Naive thymus-derived CD8-positive, alpha-beta T cell (primary cell): ENCODE measurements at places on chromosomes 1 and 21. TPM values are rescaled to one million over a fixed set of nuclear protein-coding genes. Genes with fewer than 3 reads are reported as not detected.

LMX1A gene
- total RNA-seq, result not detected

TNN gene
- not detected for total RNA-seq

PLA2G4A gene
- total RNA-seq, result 0.13 TPM

LCE2A gene
- total RNA-seq, result not detected

DNALI1 gene
- 0.60 TPM for total RNA-seq

NPHS2 gene
- total RNA-seq, result not detected

CASQ1 gene
- not detected for total RNA-seq

OR2T35 gene
- total RNA-seq, result not detected

DNA sequence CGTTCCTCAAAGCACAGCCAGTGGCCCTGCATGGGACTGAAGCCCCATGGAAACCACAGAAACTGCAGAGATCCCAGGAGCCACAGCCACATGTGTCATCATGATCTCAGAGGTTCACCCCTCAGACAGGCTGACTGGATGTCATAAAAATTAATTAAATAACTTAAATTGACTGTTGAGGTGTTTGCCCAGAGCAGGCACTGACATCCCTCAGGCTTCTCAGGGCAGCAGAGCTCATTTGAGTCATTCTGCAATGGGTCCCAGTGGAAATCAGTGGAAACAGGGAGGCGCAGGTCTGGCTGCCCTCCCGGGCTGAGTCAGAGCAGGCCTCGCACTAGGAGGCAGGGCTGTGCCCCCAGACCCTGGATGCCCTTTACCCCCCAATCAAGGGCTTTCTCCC lies 135.1 kb downstream of the CDC7 start:
- peaks cover 3% of the 10 kb centered on the region for H3K36me3 ChIP-seq
- H3K4me1 ChIP-seq, result peaks cover 3% of the 10 kb centered on the region
- no peaks in the 10 kb centered on the region for H3K27me3 ChIP-seq
- no peak overlapping the region for H3K4me3 ChIP-seq

GRCh38 chr1:9892563-9893528 lies 17.2 kb downstream of the CTNNBIP1 start:
- DNase-seq, result no peak
- no peak overlapping the region for H3K27ac ChIP-seq
- no peak overlapping the region for H3K4me3 ChIP-seq

DNA sequence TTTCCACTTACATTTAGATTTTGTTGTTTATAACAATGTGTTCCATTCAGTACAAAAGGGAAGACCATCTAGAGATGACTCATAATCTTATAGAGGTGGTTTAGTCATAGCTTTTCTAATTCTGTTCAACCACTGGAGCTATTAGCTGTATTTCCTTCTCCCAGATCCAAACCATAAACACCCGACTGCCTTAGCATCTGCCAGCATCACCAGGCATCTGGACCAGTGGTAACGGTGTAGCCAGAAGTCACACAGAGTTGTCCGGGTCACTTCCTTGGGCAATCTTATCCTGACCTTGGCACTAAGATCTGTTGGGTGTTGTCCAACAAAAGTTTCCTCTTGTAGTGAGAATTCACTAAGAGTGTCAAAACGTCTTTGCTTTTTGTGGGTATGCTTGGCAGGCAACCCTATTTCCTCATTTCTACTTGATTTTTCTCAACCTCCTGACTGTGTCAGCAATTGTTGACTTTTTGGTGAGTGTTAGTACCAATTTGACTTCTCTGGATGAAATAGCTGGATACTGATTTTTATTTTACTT lies 372.1 kb upstream of the B3GALT2 start:
- no peak overlapping the region for H3K27ac ChIP-seq
- no peaks in the 10 kb centered on the region for H3K27me3 ChIP-seq
- no peak overlapping the region for H3K4me3 ChIP-seq
- no peak for DNase-seq
- peaks cover 9% of the 10 kb centered on the region for H3K4me1 ChIP-seq

GRCh38 chr1:27816921-27817630 lies 13.5 kb upstream of the PPP1R8 start:
- DNase-seq, result no peak
- no peak overlapping the region for H3K27ac ChIP-seq
- H3K36me3 ChIP-seq, result peaks cover 75% of the 10 kb centered on the region

DNA sequence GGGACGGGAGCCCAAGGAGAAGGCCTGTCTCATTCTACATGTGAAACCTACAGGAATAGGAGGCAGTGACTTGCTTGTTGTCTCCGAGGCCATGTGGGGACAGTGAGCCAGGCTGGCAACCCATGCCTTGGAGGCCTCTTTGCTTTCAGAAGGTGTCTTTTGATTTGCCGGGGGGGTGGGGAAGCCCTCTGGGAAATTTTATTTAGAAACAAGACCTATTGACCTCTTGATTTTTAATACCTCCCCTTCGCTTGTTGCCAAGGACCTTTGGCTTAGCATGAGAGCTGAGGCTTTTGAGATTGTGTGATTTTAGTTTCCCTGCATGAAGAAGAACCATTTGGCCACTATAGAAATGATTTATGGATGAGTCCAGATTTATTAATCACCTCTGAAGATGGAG lies 4.1 kb downstream of the ARMH1 start:
- H3K36me3 ChIP-seq, result no peaks in the 10 kb centered on the region
- H3K27me3 ChIP-seq, result no peaks in the 10 kb centered on the region
- no peak for DNase-seq
- peaks cover 7% of the 10 kb centered on the region for H3K4me1 ChIP-seq
- H3K27ac ChIP-seq, result no peak overlapping the region

- no peak overlapping the region for H3K4me3 ChIP-seq
- peaks cover under 1% of the 10 kb centered on the region for H3K36me3 ChIP-seq
- H3K4me1 ChIP-seq, result no peaks in the 10 kb centered on the region
- DNase-seq, result no peak
- H3K27ac ChIP-seq, result no peak overlapping the region
- peaks cover 6% of the 10 kb centered on the region for H3K27me3 ChIP-seq
These were observed 128.0 kb downstream of the HMCN1 start for GRCh38 chr1:185862235-185862634.

DNA sequence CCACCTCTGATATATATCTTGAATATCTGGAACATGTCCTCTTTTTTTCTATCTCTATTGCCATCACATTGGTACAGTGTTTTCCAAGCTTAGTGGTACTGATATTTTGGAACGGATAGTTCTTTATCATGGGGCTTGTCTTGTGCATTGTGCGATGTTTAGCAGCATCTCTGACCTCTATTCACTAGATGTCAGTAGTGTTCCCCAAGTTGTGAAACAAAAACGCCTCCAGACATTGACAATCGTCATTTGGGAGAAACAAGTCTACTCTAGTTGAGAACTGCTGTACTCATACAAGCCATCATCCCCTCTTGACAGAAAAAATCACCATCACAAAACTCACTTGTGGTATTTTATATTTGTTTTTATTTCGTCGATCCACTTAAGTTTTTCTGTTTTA lies 79.7 kb upstream of the CHODL start:
- no peak overlapping the region for H3K4me3 ChIP-seq
- DNase-seq, result no peak
- H3K36me3 ChIP-seq, result no peaks in the 10 kb centered on the region
- no peak overlapping the region for H3K27ac ChIP-seq
- H3K27me3 ChIP-seq, result no peaks in the 10 kb centered on the region

- no peaks in the 10 kb centered on the region for H3K4me1 ChIP-seq
- H3K4me3 ChIP-seq, result no peak overlapping the region
- peaks cover 25% of the 10 kb centered on the region for H3K27me3 ChIP-seq
- DNase-seq, result no peak
- H3K36me3 ChIP-seq, result no peaks in the 10 kb centered on the region
These were observed 157.6 kb downstream of the CACNA1E start for GRCh38 chr1:181640956-181641355.

GRCh38 chr21:26199456-26199855 lies 28.9 kb upstream of the APP start:
- H3K36me3 ChIP-seq, result no peaks in the 10 kb centered on the region
- H3K4me3 ChIP-seq, result no peak overlapping the region
- peaks cover 4% of the 10 kb centered on the region for H3K27me3 ChIP-seq
- no peak overlapping the region for H3K27ac ChIP-seq
- no peak for DNase-seq
- H3K4me1 ChIP-seq, result no peaks in the 10 kb centered on the region

DNA sequence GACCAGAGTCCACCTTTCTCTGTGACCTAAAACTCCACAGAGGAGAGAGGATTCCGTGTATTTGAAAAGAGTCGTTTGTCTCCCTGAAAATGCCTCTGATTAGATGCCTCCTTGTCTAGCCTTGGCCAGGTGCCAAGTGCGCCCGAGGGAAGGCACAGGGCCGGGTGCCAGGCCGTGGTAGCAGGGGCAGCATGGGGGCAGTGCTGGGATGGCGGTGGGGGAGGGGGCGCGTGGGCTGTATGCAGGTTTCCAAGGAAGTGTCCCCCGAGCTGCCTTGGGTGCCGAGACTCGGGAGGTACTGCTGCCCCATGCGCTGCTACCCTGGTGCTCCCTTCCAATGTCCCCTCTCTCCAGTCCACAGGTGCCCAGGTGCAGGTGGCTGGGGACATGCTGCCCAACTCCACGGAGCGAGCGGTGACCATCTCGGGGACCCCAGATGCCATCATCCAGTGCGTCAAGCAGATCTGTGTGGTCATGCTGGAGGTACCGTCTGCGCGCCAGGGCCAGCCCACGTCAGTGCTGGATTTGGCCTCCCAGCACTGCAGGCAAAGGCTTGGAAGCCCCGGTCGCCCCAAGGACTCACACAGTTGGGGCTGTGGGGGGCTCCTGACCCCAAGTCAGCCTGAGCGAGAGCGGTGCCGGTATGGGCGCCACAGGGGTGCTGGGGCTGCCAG lies 70.9 kb upstream of the COL6A1 start:
- peaks cover under 1% of the 10 kb centered on the region for H3K4me1 ChIP-seq
- no peaks in the 10 kb centered on the region for H3K27me3 ChIP-seq
- DNase-seq, result no peak
- no peak overlapping the region for H3K27ac ChIP-seq
- no peak overlapping the region for H3K4me3 ChIP-seq
- H3K36me3 ChIP-seq, result no peaks in the 10 kb centered on the region

- no peak for DNase-seq
- no peak overlapping the region for H3K27ac ChIP-seq
- H3K36me3 ChIP-seq, result no peaks in the 10 kb centered on the region
These were observed 7.2 kb upstream of the UBE2U start for GRCh38 chr1:64196074-64196870.

GRCh38 chr1:241447031-241447644 lies 72.4 kb downstream of the FH start:
- no peak overlapping the region for H3K27ac ChIP-seq
- H3K36me3 ChIP-seq, result no peaks in the 10 kb centered on the region
- DNase-seq, result no peak
- H3K4me1 ChIP-seq, result no peaks in the 10 kb centered on the region
- peaks cover 6% of the 10 kb centered on the region for H3K27me3 ChIP-seq

GRCh38 chr1:5423109-5423508 lies 569.1 kb downstream of the NPHP4 start:
- no peak for DNase-seq
- peaks cover 45% of the 10 kb centered on the region for H3K4me1 ChIP-seq
- peaks cover 10% of the 10 kb centered on the region for H3K27me3 ChIP-seq
- no peak overlapping the region for H3K27ac ChIP-seq
- H3K4me3 ChIP-seq, result peak overlapping the region; percentile 67

DNA sequence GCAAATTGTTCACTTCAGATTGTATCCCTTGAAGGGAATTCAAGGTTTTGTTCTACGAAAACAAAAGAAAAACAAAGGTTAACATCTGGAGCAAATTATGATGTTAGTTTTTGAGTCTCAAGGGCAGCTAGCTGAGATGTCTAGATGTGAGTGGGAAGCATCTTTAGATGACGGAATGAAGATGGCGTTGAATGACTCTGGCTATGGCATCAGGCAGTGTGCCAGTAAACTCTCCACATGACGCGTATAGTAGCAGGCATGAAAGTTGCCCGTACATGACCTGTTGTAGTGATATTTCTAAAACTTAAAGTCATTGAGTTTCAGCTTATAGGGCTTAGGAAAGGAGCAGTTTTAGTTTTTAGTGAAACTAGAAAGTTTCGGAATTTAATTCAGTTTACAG lies 12.3 kb upstream of the SDC3 start:
- H3K4me3 ChIP-seq, result no peak overlapping the region
- DNase-seq, result no peak
- H3K36me3 ChIP-seq, result no peaks in the 10 kb centered on the region
- H3K4me1 ChIP-seq, result peaks cover 3% of the 10 kb centered on the region
- no peak overlapping the region for H3K27ac ChIP-seq

DNA sequence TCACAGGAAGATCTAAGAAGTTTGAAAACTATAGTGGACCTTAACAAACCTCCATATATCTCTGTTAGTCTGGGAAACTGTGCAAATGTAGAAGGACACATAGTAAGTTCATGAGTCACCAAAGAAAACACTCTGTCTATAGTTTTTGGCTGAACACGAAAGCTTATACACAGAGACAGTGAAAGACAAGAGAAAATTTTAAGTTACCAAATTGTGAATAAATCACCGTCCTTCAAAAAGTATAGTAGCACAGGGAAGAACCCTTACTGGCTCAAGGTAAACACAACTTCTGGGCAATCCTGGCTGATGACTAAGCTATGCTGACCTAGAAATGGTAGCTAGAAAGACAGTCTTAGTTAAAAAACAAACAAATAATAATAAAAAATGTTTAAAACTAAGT lies 1057.9 kb downstream of the AMY1C start:
- no peak overlapping the region for H3K27ac ChIP-seq
- no peaks in the 10 kb centered on the region for H3K4me1 ChIP-seq
- no peaks in the 10 kb centered on the region for H3K36me3 ChIP-seq
- H3K4me3 ChIP-seq, result no peak overlapping the region
- H3K27me3 ChIP-seq, result no peaks in the 10 kb centered on the region

GRCh38 chr1:68128820-68129219 lies 78.4 kb upstream of the DIRAS3 start:
- no peaks in the 10 kb centered on the region for H3K36me3 ChIP-seq
- no peak for DNase-seq
- no peak overlapping the region for H3K27ac ChIP-seq
- no peaks in the 10 kb centered on the region for H3K27me3 ChIP-seq

GRCh38 chr1:218811497-218811896 lies 362.2 kb upstream of the LYPLAL1 start:
- no peaks in the 10 kb centered on the region for H3K4me1 ChIP-seq
- H3K4me3 ChIP-seq, result no peak overlapping the region
- H3K36me3 ChIP-seq, result no peaks in the 10 kb centered on the region
- H3K27me3 ChIP-seq, result no peaks in the 10 kb centered on the region
- H3K27ac ChIP-seq, result no peak overlapping the region
- DNase-seq, result no peak

- H3K27ac ChIP-seq, result no peak overlapping the region
- no peak for DNase-seq
- peaks cover 5% of the 10 kb centered on the region for H3K4me1 ChIP-seq
These were observed 1.3 kb downstream of the AGRN start for GRCh38 chr1:1021010-1021919.
